ENCODE measurements at places on chromosomes 11 and 22. TPM values are rescaled to one million over a fixed set of nuclear protein-coding genes. Genes with fewer than 3 reads are reported as not detected.

DNA sequence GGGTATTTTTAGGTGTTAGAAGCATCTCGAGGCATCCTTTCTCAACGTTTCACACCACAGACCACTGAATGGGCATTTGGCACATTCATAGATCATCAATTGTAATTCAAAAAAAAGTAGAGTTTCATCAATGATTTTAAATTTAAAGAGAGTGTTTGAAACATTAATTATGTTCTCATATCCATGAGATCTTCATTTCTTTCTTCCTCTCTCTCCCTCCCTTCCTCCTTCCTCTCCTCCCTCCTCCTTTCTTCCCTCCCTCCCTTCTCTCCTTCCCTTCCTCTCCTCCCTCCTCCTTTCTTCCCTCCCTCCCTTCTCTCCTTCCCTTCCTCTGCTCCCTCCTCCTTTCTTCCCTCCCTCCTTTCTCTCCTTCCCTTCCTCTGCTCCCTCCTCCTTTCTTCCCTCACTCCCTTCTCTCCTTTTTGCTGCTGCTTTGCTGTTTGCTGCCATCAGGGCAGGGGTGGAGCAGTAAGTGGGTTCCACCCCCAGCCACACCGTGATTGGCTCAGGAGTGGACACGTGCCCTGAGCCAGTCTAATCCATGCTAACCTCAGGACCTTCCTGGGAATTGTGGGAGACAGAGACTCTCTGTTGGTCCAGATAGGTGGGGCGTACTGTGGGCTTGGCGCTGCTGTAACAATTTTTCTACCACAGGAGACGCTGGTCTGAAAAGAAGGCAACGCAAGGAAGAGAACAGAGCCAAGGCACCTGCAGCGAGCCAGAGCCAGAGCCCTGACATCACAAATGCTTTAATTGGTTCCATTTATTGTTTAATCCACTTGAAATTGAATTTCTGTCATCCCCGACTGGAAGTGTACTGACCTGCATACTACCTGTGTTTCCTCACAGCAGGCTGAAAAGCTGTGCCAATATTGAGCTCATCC lies 33.7 kb upstream of the APOBEC3A start:
- no peak for DNase-seq

DNA sequence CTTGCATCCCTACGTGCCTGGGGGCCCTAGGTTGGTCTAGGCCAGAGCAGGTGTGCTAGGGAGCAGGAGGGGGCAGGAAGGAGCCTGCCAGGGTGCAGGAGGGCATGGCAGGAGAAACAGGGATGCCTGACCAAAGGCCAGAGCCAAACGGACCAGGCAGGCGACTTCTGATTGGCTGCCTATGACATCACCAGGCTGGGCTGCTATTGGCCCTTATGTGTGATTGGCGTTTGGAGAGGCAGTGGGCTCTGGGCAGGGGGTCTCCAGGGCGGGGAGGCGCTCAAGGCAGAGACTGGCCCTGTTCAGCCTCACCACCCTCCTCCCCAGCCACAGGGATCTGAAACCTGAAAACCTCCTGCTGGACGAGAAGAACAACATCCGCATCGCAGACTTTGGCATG lies 44.4 kb downstream of the MOB2 start:
- DNase-seq, result no peak

GRCh38 chr11:12088047-12088481 lies 22.3 kb upstream of the MICAL2 start:
- no peak for DNase-seq

DNA sequence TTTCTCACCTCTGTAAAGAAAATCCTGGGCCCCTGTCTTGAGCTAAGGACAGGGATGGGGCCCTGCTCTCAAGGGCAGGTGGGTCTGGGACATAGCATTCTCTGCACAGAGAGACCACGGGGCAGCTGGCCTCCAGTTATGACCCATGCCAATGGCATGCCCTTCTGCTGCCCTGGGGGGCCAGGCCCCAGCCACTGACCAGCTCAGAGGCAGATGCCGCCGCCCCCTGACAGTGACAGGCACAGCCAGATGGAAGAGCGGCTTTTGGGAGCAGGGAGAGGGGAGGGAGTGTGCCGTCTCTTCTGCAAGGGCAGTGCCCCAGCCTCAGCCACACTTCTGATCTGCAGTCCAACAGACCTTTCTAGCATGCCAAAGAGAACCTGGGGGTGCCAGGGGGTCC lies 114.8 kb upstream of the NAV2 start:
- DNase-seq, result no peak

- DNase-seq, result no peak
These were observed 48.1 kb upstream of the DAGLA start for GRCh38 chr11:61632096-61632495.

DNA sequence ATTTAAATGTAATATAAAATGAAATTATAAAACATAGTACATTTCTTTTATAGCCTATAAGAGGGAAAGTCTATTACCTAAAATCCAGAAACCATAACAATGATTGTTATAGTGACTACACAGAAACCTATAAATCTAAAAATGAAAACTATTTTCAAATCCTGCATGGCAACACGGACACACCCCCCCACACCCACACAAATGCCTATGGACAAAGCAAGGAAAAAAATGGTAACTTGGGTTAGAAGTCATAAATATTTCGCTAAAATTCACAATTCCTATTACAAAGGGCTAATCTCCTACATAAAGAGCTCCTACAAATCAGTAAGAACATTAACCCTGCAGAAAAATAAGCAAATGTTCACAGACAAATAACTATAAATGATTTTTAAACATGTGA lies 56.4 kb downstream of the GAB2 start:
- no peak for DNase-seq

- DNase-seq, result no peak
These were observed 532.8 kb downstream of the BRD1 start for GRCh38 chr22:49294656-49295464.

- no peak for DNase-seq
These were observed 6.3 kb downstream of the GRK2 start for GRCh38 chr11:67272327-67273259.

Gene IL17REL
- 1.1 TPM for total RNA-seq

Data from activated T-cell treated with anti-CD3 and anti-CD28 coated beads, Interleukin-2, amount 50 U/mL, for 72 hours (primary cell).